Activated CD8-positive, alpha-beta memory T cell treated with anti-CD3 and anti-CD28 coated beads for 1 hour (primary cell): ENCODE measurements at places on chromosomes 4 and X.

- no peak for DNase-seq
Measured at GRCh38 chr4:48761286-48761685, 18.8 kb downstream of the FRYL start.

DNA sequence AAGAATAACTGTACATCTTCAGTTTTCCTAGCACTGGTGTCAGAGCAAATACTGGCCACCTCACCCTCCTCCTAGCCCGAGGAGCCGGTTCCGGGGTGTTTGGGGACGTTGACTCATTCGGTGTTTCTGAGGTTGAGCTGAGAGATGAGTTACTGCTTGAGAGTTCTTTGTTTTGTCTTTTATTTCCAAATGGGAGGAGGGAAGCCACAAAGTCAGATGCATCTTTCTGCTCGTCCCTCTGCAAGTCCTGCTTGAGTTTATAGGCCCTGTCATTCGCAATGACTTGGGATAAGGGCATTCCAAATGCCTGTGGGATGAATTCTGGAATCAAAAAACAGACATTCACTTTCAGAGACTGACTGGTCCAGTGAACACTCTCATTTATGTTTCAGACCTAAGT is 77.5 kb downstream of the HCCS start:
- DNase-seq: no peak

DNA sequence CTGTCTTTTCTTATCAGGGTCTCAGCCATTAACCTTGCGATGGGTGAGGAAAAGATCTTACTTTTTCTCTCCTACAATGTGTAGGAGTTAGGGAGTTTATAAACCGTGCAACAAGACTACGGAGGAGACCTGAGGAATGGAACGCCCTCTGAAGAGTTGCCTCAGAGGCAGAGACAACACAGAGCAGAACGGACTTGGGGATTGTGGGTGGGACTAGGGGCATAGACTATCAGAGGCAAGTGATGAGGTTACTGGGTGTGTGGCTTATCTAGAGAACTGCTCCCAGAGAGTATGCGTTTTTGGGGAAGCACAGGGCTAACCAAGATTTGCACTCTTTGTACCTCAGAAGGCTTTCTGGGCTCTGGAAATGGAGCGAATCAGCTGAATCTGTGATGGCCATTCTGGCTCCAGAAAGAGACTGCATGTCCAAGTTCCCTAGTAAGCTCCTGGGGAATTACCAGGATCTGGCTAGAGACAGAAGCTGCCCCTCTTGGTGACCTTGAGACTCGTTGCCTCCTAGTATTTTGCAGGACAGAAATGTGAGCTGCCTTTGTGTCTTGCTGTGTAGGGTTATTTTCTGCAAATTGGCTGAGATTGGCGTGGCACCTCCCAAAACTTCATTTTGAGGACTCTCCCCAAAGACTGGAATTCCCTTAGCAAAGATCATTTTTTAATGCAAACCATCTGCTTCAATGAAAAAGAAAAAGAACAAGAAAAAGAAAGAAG is 118.9 kb downstream of the ARSF start:
- DNase-seq: no peak

DNA sequence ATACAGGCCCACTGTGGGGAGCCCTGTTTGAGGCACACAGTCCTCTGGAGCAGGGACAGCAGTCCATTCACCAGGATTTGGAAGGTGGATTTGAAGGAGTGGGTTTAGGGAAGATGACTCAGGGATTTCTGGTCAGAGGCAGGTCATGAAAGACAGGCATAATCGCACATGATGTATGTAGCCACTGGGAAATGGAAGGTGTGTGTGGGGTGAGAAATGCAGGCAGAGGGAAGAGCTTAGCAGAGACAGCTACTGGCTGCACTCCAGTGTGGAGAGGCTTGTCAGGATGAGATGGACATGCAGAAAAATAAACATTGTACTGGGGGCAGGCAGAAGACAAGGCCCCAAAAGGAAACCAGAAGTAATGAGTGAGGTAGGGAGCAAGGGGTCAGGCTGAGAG is 85.2 kb upstream of the STS start:
- no peak for DNase-seq

DNA sequence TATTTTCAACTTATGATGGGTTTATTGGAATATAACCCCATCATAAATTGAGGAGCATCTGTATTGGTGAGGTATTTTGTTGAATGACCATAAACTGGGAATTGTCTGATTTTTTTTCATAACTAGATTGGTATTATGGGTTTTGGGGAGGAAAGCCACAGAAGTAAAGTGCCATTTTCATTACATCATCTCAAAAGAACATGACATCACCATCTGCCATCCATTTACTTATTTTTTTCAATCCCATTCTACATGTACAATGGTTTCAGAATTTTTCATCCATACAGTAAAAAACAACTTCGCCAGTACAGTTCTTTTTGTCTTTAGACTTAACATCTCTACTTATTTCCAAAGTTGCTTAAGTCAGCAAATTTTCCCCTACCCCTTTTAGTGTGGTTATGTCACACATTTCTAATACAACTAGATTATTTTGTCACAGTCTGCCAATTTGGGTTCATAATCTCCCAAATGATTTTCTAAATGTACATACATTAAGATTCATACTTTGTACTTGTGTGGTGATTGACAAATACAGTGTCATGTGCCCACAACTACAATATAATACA is 459.4 kb downstream of the IDS start:
- DNase-seq: no peak

- DNase-seq: no peak
Measured at GRCh38 chrX:148466292-148466691, 34.1 kb upstream of the AFF2 start.

DNA sequence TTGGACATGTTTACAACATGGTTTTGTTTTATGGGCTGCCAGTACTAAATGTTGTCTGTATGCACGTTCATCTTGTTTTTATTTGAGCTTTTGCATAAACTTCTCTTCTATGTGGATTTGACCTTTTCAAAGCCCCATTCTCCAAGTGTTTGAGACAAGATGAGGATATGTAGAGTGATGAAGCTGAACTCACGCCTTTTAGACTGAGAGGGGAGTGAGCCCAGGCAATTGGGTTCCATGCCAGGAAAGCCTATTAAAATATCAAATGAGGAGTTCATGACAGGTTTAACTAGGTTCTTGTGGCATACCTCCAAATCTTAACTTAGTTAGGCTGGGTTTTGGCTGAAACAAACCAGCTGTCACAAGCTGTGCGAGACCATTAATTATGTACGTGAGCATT is 170.4 kb upstream of the LDB2 start:
- DNase-seq: no peak

- no peak for DNase-seq
Measured at GRCh38 chr4:17323554-17324385, 188.1 kb downstream of the QDPR start.

GRCh38 chrX:103378990-103379389 is 2.7 kb downstream of the BEX3 start:
- DNase-seq: no peak

GRCh38 chr4:80062527-80062926 is 10.5 kb downstream of the ANTXR2 start:
- DNase-seq: no peak

DNA sequence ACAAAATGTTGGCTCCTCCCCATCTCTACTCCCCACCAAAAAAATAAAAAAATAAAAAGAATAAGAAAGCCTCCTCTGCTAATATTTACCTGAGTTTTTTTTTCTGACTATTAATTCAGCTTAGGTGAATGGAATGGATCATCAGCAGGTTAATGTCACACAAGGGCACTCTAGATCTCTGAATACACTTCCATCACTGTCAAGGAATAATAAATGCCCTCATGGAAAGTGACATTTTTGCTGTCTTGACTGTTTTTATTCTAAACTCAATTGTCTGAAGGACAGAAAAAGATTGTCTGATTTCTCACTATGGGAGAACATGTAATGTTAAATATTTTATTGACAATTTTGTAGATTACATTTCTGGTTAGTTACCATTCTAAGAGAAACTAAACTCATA is 30.4 kb upstream of the TLL1 start:
- no peak for DNase-seq

DNA sequence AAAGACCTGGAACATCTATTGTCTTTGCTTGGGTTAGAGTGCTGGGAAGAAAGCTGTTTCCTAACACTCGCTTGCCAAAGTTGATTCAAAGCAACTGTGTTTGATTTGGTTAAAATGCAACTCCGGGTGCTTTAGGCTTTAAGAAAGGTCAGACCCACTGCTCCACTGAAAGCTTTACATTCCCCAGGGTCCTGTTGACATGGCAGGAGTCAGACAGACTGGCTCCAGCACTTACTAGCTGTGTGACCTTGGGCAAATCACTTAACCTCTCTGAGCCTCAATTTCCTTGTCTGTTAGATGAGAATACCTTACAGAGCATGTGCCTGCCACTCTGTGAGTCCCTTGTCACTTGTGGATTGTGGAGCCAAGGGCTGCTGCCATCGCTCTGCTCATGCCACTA is 39.0 kb downstream of the DGKK start:
- DNase-seq: no peak

- no peak for DNase-seq
Measured at GRCh38 chr4:121648516-121648915, 48.3 kb downstream of the ANXA5 start.

DNA sequence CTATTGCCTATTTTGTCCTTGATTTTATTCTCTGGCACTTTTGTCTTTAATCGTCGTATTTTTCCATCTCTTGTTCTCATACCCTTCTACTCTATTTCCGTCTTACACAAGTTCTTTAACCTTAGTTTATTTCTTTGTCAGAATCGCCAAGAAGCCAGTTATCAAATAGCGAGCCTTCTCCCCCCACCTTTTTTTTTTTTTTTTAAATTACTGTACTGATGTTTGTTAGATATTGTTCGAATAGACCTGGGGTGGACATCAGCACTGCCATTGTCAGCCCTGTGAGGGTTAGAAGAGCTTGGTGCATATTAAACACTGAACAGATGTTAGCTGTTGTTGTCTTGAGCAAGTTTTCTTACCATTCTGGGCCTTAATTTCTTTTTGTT is 1.2 kb downstream of the SPCS3 start:
- no peak for DNase-seq

DNA sequence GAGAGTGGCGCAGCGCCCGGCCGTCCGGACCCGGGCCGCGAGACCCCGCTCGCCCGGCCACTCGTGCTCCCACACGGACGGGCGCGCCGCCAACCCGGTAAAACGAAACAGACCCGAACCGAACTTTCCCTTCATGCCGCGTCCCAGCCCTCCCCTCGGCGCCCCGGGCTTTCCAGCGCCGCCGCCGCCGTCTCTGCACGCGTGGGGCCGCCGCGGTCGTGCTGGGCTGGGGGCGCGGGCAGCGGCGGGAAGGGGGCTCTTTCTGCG is 222 bp downstream of the SMAD1 start:
- DNase-seq: no peak

DNA sequence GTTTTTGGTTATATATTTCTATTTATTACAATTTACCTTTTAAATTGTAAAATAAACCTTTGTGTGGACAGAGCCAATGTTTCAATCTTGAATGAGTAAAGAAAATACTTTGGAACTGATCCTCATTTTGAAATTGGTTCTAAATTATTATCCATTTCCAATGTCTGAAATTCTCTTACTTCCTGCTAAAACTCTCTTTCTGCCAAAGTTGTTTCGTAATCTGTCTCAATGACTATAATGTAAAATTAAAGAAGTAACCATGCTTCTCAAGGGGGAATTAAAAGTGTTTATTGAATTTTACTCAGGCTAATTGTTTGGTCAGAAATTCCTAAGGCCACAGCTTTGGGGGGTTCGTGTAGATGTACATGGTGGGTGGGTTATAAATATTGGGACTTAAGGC is 34.8 kb downstream of the YIPF6 start:
- DNase-seq: no peak

GRCh38 chrX:139762400-139763183 is 54.6 kb upstream of the MCF2 start:
- DNase-seq: no peak

DNA sequence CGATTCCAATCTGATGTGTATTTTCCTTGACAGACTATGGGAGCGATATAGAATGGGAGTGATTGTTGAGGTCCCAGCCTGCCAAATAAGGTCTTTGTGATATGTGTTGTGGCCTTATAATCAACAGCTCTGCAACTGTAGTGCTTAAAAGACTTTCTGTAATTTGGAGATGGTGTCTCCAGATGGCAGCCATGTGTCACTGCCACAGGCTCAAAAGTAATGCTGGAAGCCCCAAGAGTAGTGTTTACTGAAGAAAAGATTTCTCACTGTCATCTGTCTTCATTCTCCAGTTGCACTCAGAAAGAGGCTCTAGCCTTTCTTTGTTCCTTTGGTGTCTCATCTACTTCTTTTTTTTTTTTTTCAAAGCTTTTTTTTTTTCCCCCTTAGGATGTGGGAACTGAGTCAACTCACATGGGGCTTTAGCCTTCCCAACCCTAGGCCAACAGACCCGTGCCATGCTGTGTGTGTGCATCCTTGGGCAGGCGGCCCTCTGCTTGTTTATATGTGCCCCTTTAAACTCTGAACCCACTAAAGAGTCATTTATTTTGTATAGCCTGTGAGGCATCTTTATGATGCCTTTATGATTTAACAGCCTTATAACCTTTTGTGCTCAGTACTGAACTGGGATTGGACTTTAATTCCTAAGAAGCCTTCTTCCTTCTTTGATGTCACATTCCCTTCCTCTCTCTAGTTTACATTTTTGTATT is 15.6 kb downstream of the SRPX2 start:
- DNase-seq: no peak

DNA sequence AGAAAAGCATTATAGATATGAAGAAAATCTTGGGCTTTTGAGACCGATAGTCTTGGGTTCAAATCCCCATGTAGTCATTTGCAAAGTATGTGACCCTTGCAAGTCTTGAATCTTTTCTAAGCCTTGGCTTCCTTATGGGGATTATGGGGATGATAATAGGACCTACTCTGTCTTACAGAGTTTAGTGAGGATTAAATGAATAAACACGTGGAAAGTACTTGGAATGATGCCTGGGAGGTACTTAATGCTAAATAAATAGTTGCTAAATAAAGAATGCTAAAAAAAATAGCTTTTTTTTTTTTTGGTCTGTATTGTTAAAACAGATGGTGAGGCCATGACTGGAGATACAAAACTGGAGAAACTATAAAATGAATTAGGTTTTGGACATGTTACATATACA is 292.7 kb downstream of the GPAT3 start:
- no peak for DNase-seq

- DNase-seq: no peak
Measured at GRCh38 chrX:13346646-13347045, 26.8 kb upstream of the ATXN3L start.

DNA sequence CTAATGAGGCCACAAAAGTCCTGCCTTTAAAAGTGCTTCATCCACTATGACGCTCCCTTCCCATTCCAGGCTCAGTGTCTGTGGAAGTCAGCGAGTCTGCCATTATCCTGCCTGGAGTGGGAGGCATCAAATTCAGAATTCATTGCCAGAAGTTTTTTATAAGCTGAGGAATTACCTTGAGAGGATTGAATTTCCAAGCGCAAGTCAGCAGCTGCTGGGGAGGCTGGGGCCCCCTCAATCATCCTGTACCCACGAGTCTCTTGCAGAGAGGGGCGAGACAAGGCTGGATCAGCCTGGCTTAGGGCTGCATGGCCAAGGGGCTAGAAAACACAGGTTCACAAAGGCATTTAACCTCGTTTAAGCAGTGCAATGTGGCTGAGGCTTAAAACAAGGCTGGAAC is 170.5 kb upstream of the NOCT start:
- no peak for DNase-seq
